ENCODE measurements at places on chromosomes 12 and 14.

DNA sequence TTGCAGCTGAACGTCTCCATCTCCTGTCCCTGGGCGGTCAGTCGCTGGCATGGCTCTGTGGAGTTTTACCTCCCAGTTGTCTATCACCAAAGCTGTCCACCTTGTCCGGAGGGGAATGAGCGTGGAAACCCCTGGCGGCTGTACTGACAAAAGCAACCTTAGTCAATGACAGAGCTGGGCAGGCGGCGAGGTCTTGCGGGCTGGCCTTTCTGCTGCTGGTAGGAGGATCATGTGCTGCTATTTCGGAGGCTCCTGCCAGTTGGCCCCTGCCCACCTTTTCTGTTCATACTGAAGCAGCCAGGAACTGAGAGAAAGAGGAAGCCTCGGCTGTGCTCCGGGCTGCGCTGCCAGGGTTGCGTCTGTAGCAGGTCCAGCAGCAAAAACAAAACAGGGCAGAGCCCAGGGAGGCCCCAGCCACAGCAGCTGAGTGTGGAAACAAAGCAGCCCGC, 57.7 kb downstream of the HMGA2 start:
- H3K27ac ChIP-seq: no peak overlapping the region
- no peak for DNase-seq
- H3K4me3 ChIP-seq: no peak overlapping the region
- H3K4me1 ChIP-seq: peaks cover 15% of the 10 kb centered on the region
- H3K36me3 ChIP-seq: no peaks in the 10 kb centered on the region

DNA sequence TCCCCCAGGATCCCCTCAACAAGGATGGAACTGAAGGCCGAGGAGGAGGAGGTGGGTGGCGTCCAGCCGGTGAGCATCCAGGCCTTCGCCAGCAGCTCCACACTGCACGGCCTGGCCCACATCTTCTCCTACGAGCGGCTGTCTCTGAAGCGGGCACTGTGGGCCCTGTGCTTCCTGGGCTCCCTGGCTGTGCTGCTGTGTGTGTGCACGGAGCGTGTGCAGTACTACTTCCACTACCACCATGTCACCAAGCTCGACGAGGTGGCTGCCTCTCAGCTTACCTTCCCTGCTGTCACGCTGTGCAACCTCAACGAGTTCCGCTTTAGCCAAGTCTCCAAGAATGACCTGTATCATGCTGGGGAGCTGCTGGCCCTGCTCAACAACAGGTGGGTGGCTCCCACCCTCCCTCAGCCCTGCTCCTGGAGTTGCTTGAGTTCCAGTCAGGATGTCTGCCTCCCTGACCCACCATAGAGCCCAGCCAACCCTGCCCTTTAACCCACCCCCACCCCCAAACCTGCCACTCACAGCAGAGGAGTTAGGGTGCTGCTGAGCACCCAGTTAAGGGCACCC, 1.4 kb downstream of the ASIC1 start:
- no peaks in the 10 kb centered on the region for H3K36me3 ChIP-seq
- H3K4me3 ChIP-seq: no peak overlapping the region
- peaks cover 3% of the 10 kb centered on the region for H3K4me1 ChIP-seq
- no peak for DNase-seq
- H3K27me3 ChIP-seq: peaks cover 6% of the 10 kb centered on the region

GRCh38 chr12:75971253-75971652, 60.3 kb downstream of the PHLDA1 start:
- H3K36me3 ChIP-seq: no peaks in the 10 kb centered on the region
- no peak overlapping the region for H3K27ac ChIP-seq
- H3K27me3 ChIP-seq: no peaks in the 10 kb centered on the region
- H3K4me3 ChIP-seq: no peak overlapping the region
- peaks cover 8% of the 10 kb centered on the region for H3K4me1 ChIP-seq
- DNase-seq: no peak

DNA sequence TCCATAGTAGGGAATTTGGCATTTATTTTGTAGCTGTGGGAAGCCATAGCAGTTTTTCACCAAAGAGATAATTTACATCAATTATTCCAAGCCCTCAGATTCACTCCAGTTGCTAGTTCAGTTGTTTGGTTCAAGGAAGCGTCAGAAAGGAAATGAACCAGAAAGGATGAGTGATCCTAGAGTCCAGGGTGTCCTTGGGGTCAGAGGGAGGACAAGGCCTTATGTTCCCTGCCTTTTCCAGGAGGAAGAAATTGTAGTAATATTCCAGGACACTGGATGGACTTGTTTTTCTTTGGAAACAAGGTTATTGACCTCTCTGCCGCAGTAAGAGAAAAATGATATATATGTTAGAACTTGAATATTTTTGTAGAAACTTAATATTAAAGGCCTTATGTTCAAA, 409.5 kb downstream of the RGS6 start:
- H3K27me3 ChIP-seq: no peaks in the 10 kb centered on the region
- H3K36me3 ChIP-seq: no peaks in the 10 kb centered on the region
- no peak for DNase-seq
- no peak overlapping the region for H3K27ac ChIP-seq
- H3K4me1 ChIP-seq: no peaks in the 10 kb centered on the region

DNA sequence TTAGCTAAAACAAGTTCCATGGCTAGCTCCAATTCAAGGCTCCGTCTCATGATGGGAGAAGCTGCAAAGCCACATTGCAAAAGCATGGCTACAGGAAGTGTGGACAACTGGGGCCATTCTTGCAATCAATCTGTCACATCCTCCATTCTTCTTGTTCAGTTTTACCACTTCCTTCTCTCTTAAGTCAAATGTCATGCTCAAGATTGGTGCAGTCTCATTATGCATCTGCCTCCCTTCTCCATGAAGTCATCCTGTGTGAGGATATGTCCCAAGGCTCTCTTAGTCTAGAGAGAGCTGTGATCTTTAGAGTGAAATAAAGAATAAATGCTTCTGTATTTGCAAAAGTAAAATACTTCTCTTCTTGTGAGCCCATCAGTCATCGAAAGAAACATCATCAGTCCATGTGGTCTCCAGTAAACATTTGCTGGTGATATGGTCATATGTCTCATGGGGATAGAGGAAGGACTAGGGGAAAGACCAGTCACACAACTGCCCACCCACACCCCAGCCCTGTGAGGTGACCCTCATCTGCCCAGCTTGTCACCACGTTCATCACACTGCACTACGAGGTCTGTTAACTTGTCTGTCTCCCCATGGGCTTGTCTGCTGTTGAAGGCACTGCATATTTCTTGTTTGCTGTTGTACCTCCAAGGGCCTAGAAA, 303.0 kb downstream of the NUAK1 start:
- no peak overlapping the region for H3K27ac ChIP-seq
- H3K4me3 ChIP-seq: no peak overlapping the region
- H3K4me1 ChIP-seq: peaks cover 2% of the 10 kb centered on the region
- H3K27me3 ChIP-seq: no peaks in the 10 kb centered on the region

- no peak for DNase-seq
- H3K27me3 ChIP-seq: no peaks in the 10 kb centered on the region
- no peak overlapping the region for H3K4me3 ChIP-seq
- no peaks in the 10 kb centered on the region for H3K36me3 ChIP-seq
- no peak overlapping the region for H3K27ac ChIP-seq
Measured at GRCh38 chr12:131862994-131863710, 31.3 kb upstream of the ULK1 start.

GRCh38 chr12:53844994-53845844, 93.4 kb upstream of the HOXC13 start:
- no peaks in the 10 kb centered on the region for H3K27me3 ChIP-seq
- no peak overlapping the region for H3K4me3 ChIP-seq
- H3K27ac ChIP-seq: no peak overlapping the region

DNA sequence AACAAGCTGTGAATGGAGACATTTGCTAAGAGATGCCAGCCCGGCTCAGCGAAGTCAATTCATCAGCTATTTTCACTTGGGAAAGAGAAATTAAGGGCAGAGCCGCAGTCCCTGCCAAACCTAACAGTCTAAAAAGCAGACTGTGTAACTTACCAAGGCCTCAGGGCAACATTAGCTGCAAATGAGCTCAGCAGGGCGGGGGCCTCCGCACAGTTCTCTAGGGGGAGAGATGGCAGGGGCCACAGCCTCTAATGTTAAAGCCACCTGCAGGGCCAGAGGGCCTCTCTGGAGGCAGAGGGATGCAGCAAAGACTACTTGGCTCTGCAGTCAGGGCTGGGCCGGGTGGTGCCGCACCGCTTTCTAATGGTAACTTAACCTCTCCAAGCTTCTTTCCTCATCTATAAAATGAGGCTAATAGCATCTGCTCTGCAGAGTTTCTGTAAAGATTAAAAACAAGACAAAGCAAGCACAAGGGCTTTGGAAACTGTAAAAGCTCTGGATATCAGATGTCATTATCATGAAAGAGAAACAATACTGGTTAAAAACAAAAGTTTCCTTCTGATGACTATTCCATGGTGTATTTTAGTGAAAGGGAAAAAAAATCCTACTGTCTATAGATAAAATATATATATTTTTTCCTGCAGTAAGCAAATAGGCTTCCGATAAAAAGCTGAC, 13.4 kb upstream of the GPRC5A start:
- no peak overlapping the region for H3K27ac ChIP-seq
- H3K36me3 ChIP-seq: no peaks in the 10 kb centered on the region
- H3K4me3 ChIP-seq: no peak overlapping the region
- DNase-seq: no peak

DNA sequence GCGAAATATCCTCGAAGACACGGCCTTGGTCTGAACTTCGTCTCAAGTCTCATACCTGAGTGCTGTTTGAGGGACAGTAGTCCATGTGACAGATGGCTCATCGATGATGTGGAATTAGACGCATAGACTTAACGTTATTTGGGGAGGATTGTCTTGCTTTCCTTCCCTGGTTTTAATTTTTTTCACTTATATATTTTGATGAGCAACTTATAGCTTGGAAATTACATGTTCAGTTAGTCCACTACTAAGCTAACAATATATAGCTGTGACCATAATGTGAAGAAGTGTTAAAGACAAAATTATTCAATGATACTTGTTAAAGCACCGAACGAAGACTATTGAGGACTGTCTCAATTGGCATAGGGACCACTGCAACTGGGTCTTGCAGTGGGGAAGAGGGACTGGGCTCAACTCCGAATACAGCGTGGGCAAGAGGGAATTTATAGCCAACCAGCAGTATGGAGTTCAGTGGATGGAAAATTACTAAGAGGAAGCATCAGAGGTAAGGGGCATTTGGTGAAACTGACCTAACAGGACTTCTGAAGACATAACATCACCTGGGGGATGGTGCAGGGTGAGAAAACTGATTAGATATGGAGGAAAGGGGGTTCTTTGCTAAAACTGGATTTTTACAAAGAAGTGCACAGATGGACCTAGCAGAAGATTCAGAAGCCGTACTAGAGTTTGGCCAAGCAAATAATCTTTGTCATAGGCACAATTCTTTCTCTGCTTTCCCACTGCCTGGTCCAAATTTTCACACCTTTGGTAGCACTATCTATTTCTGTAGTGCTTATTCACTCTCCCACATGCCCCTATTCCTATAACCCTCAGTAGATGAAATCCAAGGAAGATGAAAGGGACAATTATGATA, 910 bp upstream of the TM7SF3 start:
- no peak overlapping the region for H3K27ac ChIP-seq
- H3K4me1 ChIP-seq: peaks cover 5% of the 10 kb centered on the region
- DNase-seq: peak; percentile 28
- no peaks in the 10 kb centered on the region for H3K36me3 ChIP-seq
- no peak overlapping the region for H3K4me3 ChIP-seq

GRCh38 chr12:43578782-43579181, 26.8 kb upstream of the ADAMTS20 start:
- H3K4me3 ChIP-seq: no peak overlapping the region
- no peaks in the 10 kb centered on the region for H3K27me3 ChIP-seq
- no peaks in the 10 kb centered on the region for H3K36me3 ChIP-seq
- no peak overlapping the region for H3K27ac ChIP-seq

GRCh38 chr14:52175982-52176502, 91.5 kb upstream of the PTGDR start:
- no peaks in the 10 kb centered on the region for H3K36me3 ChIP-seq
- no peaks in the 10 kb centered on the region for H3K27me3 ChIP-seq
- DNase-seq: no peak
- H3K27ac ChIP-seq: no peak overlapping the region
- no peak overlapping the region for H3K4me3 ChIP-seq

- no peaks in the 10 kb centered on the region for H3K27me3 ChIP-seq
- no peak overlapping the region for H3K4me3 ChIP-seq
- H3K36me3 ChIP-seq: no peaks in the 10 kb centered on the region
Measured at GRCh38 chr14:50476134-50476533, 56.2 kb downstream of the MAP4K5 start.

DNA sequence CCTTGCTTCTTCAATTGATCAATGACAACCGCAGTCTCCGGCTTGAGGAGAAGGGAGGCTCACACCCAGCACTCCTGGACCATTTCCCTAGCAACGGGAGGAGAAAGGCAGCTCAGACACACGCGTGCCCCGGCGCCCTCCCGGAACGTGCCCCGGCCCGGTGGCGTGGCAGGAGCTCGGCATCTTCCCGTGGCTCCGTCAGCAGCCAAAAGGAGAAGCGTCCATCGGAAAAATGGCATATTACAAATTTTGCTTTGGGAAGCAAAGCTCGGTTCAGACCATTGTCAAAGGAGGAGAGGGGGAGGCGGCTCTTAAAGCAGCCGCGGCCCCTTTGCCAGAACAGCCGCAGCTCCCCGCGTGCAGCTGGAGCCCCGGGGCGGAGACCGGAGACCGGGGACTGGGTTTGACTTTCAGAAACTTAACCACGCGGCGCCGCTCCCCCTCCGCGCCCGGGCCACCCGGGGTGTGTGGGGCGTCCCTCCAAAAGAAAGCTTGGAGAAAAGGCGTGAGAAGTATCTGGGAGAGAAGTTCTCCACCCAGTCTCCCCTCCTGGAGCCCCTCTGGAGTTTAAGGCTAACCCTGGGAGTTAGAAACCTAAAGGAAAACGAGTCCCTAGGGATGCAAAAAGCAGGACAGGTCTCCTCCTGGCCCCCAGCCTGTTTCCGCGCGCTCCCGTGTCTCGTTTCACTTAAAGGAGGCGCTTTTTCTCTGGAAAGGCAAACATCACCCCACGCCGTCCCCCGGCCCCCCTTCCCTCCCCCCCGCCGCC, 545 bp downstream of the PPFIA2 start:
- peaks cover 4% of the 10 kb centered on the region for H3K27me3 ChIP-seq
- H3K4me1 ChIP-seq: no peaks in the 10 kb centered on the region
- peak; percentile 55 for DNase-seq
- peak overlapping the region; percentile 22 for H3K4me3 ChIP-seq

GRCh38 chr12:203462-204260, 10.3 kb downstream of the SLC6A12 start:
- peak overlapping the region; percentile 12 for H3K4me3 ChIP-seq
- no peak for DNase-seq
- H3K4me1 ChIP-seq: peaks cover 2% of the 10 kb centered on the region
- H3K27ac ChIP-seq: no peak overlapping the region
- peaks cover 12% of the 10 kb centered on the region for H3K27me3 ChIP-seq

- H3K27ac ChIP-seq: no peak overlapping the region
- no peaks in the 10 kb centered on the region for H3K27me3 ChIP-seq
- DNase-seq: no peak
Measured at GRCh38 chr14:38948171-38948570, 154.9 kb downstream of the SEC23A start.

DNA sequence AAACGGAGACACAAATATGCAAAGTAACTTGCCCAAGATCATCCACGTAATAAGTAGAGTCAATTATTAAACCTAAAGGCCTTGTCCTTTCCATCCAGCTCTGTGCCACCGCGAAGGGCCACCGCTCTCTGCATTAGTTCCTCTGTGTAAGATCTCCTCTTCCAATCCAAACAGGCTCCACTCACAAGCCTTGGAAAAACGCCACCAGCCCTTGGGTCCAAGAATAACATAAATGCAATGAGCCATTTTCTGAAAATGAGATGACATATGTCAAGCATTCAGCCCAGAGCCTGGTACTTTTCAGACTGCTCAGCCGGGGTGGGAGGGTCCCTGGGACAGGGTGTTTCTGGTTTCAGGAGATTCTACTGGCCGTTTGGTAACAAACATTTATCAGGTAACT, 30.0 kb downstream of the DGLUCY start:
- no peaks in the 10 kb centered on the region for H3K36me3 ChIP-seq
- H3K27me3 ChIP-seq: no peaks in the 10 kb centered on the region
- H3K27ac ChIP-seq: no peak overlapping the region
- H3K4me3 ChIP-seq: no peak overlapping the region
- DNase-seq: no peak
- peaks cover 2% of the 10 kb centered on the region for H3K4me1 ChIP-seq

Data from mesendoderm (in vitro differentiated cells).